ENCODE measurements at places on chromosomes 7 and 10.

- DNase-seq = no peak
Observed at GRCh38 chr7:130896898-130897514, 163.0 kb upstream of the KLF14 start.

- no peak for DNase-seq
Observed at GRCh38 chr7:97026715-97027426, 2.2 kb upstream of the DLX5 start.

GRCh38 chr10:102841827-102842345, 4.7 kb upstream of the CYP17A1 start:
- DNase-seq = no peak

DNA sequence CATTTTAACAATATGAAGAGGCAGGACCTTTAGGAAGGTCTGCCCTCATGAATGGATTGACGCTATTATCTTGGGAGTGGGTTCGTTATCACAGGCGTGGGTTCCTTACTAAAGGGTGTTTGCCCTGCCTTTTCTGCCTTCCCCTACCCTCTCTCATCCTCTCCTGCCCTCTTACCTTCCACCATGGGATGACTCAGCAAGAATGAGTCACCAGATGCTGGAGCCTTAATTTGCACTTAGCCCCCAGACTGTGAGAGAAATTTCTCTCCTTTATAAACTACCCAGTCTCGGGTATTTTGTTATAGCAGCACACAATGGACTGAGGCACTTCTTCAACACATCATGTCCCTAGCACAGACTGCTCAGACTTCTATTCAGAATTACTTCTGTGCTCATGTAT, 31.4 kb upstream of the ZNF32 start:
- DNase-seq = no peak

DNA sequence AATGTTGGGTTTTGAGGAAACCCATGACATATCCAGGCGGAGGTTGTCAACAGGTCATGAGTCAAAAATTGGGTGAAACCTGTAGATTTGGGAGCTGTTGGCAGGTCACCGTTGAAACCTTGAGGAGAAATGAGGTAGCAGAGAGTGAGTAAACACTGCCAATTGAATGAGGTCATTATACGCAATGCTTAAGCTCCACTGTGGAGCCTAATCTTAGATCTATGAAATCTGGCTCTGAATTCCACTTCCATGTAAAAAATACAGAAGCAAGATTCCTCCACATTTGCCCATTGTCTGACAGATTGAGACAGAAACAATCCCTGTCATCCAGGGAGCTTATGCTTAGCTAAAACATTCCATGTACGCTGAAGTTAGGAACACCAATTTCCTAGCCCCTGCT, 76.0 kb upstream of the IL6 start:
- no peak for DNase-seq

DNA sequence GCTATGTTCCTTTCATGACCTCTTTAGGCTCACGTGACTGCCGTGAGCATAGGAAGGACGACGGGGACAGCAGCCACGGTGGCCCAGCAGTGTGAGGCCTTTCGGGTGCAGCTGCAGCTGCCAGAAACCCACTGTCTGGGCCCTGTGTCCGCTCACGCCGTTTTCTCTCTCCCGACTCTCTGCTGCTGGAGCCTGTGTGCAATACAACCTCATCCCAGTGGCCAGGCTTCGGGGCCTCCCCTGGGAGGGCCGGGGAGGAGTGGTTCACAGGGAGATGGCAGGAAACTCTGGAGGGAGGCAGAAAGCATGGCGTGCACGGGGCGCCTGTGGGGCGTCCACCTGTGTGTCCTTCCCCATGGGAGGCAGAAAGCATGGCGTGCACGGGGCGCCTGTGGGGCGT, 38.6 kb downstream of the PFKP start:
- no peak for DNase-seq
